ENCODE measurements at places on chromosomes 12 and 14.
A peak's percentile ranks its signal among the peaks of the same experiment; 100 is the strongest.

GRCh38 chr12:7705846-7706245 is 5.4 kb upstream of the DPPA3 start:
- DNase-seq: no peak

DNA sequence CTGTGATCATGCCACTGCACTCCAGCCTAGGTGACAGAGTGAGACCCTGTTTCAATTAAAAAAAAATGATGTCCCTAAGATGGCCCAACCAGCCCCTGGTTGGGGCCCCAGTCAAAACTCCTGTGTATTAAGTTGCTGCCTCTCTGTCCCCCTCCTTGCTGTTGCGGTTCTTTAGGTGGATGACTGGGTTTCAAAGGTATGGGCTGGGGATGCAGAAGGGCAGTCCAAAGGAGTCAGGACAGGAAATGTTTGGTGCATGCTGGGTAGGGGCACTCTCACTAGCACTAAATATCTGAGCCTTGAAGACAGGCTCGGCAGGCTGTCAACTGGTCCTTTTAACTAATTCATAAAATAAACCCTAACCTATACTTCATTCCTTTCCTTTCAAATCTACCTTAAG is 12.0 kb upstream of the PIP4K2C start:
- DNase-seq: peak; percentile 25

GRCh38 chr14:95272057-95272456 is 47.7 kb downstream of the CLMN start:
- DNase-seq: no peak

- DNase-seq: no peak
Measured at GRCh38 chr12:82896277-82896676, 209.6 kb downstream of the TMTC2 start.

- DNase-seq: no peak
Measured at GRCh38 chr12:119149270-119149669, 29.5 kb upstream of the HSPB8 start.

DNA sequence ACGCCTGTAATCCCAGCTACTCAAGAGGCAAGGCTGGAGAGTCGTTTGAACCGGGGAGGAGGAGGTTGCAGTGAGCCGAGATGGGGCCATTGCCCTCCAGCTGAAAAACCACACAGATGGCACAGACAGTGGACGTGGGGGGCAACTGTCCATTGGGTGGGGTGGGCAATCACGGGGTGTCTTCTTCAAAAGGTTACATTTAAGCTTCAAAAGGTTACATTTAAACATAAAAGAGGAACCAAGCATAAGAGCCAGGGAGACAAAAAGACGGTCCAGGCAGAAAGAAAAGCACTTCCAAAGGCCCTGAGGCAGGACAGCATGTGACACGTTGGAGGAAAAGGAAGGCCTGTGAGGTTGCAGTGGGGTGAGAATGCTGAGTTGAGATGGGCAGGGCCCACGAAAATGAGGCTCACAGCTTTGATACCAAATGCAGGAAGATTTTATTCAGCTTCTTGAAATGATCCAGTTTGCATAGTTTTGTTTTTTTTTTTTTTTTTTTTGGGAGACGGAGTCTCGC is 10.7 kb downstream of the SCARB1 start:
- no peak for DNase-seq

DNA sequence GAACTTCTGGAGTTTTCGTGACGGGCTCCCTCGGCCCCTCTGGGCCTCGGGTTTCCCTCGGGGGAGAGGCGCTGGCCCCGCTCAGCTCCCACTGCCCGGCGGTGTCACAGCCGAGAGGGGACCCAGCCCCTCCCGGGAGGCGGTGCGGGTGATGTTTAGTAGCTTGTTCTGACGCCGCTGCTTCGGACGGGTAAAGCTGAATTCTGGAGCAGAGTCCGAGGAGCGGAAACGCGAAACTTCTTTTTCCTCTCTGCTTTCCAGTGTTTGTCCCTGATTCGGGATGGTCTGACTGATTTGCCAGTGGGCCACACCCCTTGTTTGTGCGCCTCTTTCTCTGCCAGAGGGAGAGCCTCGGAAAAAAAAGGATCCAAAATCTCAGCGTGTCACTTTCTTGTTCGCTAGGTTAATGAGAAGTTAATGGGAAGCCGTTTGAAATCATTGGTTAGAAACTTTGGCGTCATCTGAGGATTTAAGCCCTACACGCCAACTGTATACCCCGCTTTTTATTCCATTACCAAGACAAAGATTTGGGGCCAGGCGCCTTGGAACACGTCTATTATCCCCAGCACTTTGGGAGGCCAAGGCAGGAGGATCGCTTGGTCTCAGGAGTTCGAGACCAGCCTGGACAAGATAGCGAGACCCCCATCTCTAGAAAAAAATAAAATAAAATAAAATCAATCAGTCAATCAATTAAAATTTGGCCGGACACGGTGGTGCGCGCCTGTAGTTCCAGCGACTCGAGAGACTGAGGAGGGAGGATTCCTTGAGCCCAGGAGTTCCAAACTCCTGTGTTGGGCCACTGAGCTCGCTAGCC is 756 bp downstream of the TULP3 start:
- DNase-seq: peak; percentile 73

Measured in Daoy (cell line).